ENCODE measurements at places on chromosomes 2 and 18. TPM values are rescaled to one million over a fixed set of nuclear protein-coding genes. Genes with fewer than 3 reads are reported as not detected.

TPO gene
- not detected for total RNA-seq

TLX2 gene
- total RNA-seq: 3.8 TPM

CCL20 gene
- not detected for total RNA-seq

TSPYL6 gene
- total RNA-seq: not detected

PKDCC gene
- 3.9 TPM for total RNA-seq

CENPA gene
- 43.6 TPM for total RNA-seq

MROH2A gene
- total RNA-seq: 2.9 TPM

KCNIP3 gene
- total RNA-seq: 3.5 TPM

DHRS9 gene
- total RNA-seq: not detected

UGT1A3 gene
- 67.1 TPM for total RNA-seq

DNA sequence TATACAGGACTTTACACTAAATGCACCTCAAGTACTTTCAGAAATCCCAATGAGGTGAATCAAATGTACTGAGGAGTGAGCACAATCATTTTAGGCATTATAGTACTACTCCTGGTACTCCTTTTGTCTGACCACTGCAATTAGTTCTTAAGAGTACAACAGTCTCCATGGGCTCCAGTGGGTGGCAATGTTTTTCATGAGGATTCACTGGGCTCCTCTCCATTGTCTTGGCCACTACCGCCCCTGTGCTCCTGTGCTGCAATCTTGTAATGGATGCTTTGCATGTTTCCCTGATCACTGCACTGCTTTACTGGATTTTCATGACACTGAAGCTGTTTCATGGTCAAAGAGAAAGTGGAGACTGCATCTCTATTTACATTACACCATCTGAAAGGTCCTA, 268.5 kb upstream of the ZSWIM2 start:
- no peak for DNase-seq
- H3K4me1 ChIP-seq: no peaks in the 10 kb centered on the region
- no peak overlapping the region for H3K27ac ChIP-seq
- H3K4me3 ChIP-seq: no peak overlapping the region
- no peaks in the 10 kb centered on the region for H3K36me3 ChIP-seq
- H3K27me3 ChIP-seq: no peaks in the 10 kb centered on the region

DNA sequence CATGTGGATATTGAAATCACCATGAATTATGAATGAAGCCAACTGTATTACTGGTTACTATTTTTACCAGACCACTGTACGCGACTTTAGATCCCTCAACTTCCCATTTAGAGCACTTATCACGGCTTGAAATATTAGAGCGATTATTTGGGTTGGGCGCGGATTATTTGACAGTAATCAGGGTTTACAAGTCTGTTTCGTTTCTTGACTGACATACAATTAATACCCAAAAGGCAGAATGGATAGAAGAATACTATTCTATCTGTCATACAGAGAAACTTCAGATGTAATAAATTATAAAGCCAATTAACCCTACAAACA, 496 bp upstream of the NAPG start:
- H3K27me3 ChIP-seq: no peaks in the 10 kb centered on the region
- peaks cover 24% of the 10 kb centered on the region for H3K4me1 ChIP-seq
- peak overlapping the region; percentile 76 for H3K27ac ChIP-seq
- DNase-seq: no peak
- peak overlapping the region; percentile 98 for H3K4me3 ChIP-seq

DNA sequence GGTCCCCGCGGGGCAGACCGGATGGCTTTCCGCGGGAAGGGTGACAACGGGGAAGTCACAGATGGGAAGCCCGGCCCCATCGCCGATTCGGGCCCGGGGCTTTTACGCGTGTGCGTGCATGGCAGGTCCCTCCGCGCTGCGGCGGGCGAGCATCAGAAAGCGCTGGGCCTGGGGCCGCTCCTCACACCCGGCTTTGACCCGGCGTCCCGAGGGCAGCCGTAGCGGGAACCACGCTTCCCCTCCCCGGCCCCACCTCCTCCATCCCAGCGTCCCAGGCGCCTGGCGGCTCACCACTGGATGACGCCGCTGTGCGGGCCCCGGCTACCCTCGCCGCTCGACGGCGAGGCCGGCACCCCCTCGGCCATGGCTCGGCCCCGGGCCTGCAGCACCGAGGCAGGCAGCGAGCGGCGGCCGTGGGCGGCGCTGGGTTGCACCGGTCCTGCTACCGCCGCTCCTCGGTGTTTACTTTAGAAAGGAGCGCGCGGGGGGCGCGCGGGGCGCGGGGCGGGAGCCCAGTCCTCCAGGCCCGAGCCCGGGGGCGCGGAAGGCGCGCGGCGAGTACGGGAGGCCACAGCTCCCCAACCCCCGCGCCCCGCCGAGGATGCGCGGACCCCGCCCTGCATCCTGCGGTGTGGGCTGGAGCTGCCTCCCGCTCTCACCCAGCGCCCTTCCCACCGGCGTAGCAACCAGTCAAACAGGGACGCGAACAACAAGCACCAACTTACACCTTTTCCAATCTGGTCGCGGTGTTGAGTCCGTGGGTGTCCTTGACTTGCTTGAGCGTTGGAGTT, 806 bp downstream of the RFX8 start:
- DNase-seq: peak; percentile 21
- no peaks in the 10 kb centered on the region for H3K36me3 ChIP-seq
- H3K27ac ChIP-seq: no peak overlapping the region
- peaks cover 10% of the 10 kb centered on the region for H3K4me1 ChIP-seq

GRCh38 chr2:240624950-240625621, at the start of gene GPR35:
TSS of gene GPR35 (plus strand) at chr2:240625480. CDS start at chr2:240629953, 4,473 bp downstream.
- no peak within 1 kb of the TSS for H3K4me3 ChIP-seq
- peaks cover 43% of the 10 kb centered on the region for H3K27me3 ChIP-seq
- H3K27ac ChIP-seq: no peak within 1 kb of the TSS

DNA sequence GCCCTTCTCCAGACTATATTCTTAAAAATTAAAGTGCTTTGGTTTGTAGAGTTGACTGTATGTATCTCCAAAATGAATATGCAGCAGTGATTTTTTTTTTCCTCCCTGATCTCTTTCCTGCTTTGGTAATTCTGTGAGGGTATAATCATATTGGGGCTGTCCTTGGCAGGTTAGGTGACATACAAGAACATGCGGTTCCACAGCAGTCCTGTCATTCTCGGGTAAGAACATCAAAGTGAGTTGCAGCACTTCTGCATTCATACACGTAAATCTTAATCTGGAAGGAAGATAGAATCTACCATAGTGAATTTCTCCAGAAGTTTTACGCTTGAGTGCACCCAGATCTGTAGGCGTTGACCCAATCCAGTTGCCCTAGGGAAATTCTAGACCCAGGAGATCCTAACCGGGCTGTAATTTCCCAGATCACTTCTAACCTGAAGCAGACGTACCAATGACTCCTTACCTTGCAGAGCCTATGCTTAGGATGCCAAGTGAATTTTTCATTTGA, 109.4 kb downstream of the PRPF40A start:
- no peak overlapping the region for H3K27ac ChIP-seq
- no peak overlapping the region for H3K4me3 ChIP-seq
- peaks cover 14% of the 10 kb centered on the region for H3K4me1 ChIP-seq
- H3K27me3 ChIP-seq: no peaks in the 10 kb centered on the region
- no peak for DNase-seq

DNA sequence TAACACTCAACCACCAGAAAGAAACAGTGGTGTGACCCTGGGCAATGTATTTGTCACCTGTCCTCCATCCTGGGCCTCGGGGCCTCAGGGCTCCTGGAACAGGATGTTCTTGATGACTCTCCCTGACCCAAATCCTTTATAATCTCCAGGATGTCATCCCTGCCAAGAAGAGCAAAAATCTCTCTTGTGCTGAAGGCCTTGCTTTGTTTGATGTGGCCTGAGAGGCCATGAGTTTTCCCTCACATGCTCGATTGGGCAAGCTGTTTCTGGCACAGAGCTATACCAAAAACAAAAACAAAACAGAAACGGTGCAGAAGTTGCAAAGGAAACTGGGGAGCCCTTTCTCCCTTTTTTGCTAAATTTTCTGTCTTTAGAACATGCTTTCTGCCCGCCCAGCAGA, 35.7 kb upstream of the ST3GAL5 start:
- H3K4me1 ChIP-seq: peaks cover 72% of the 10 kb centered on the region
- H3K27me3 ChIP-seq: no peaks in the 10 kb centered on the region

- H3K4me3 ChIP-seq: no peak overlapping the region
- no peak overlapping the region for H3K27ac ChIP-seq
- no peaks in the 10 kb centered on the region for H3K36me3 ChIP-seq
- H3K4me1 ChIP-seq: no peaks in the 10 kb centered on the region
- DNase-seq: no peak
These were observed 40.4 kb downstream of the FRZB start for GRCh38 chr2:182826064-182826463.

DNA sequence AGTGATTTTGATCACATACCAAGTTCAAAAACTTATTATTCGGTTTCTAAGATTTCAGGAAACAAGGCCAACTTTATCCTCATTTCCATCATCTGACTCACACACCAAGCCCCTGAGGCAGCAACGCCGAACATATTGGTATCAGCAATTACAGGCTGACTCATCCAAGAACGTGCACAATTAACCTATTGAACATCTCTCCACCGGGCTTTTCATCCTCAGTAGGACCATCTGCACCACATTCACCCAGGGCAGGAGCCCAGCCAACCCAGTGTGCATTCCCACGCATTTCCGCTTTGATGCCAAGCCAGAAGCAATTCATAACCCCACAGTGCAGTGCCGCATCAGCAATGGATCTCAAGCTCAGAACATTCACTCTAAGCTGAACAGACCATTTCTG, 52.9 kb downstream of the SCG2 start:
- peak overlapping the region; percentile 89 for H3K27ac ChIP-seq
- H3K36me3 ChIP-seq: 0 out of 2 replicates have a peak, but pooled peaks cover 4% of the 10 kb centered on the region
- peaks cover 54% of the 10 kb centered on the region for H3K4me1 ChIP-seq
- no peaks in the 10 kb centered on the region for H3K27me3 ChIP-seq

DNA sequence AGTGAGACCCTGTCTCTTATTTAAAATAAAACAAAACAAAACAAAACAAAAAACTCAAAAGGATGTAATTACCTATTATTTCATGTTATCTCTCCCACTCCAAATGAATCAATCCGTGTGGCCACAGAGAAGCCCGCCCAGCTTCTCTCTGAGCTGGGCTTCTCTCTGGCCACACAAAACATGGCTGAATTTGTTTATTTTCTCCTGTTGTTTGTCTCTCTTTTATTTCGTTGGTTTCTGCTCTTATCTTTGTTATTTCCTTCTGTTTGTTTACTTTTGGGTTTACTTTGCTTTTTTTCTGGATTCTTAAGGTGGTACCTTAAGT, 1.5 kb upstream of the TRABD2A start:
- H3K4me1 ChIP-seq: 0 out of 2 replicates have a peak, but pooled peaks cover 4% of the 10 kb centered on the region
- H3K36me3 ChIP-seq: no peaks in the 10 kb centered on the region
- no peak for DNase-seq
- no peak overlapping the region for H3K27ac ChIP-seq
- peak overlapping the region; percentile 59 for H3K4me3 ChIP-seq
- H3K27me3 ChIP-seq: peaks cover 35% of the 10 kb centered on the region

- H3K4me1 ChIP-seq: no peaks in the 10 kb centered on the region
- H3K36me3 ChIP-seq: no peaks in the 10 kb centered on the region
- H3K4me3 ChIP-seq: no peak overlapping the region
These were observed 27.9 kb downstream of the GPD2 start for GRCh38 chr2:156464106-156464505.

DNA sequence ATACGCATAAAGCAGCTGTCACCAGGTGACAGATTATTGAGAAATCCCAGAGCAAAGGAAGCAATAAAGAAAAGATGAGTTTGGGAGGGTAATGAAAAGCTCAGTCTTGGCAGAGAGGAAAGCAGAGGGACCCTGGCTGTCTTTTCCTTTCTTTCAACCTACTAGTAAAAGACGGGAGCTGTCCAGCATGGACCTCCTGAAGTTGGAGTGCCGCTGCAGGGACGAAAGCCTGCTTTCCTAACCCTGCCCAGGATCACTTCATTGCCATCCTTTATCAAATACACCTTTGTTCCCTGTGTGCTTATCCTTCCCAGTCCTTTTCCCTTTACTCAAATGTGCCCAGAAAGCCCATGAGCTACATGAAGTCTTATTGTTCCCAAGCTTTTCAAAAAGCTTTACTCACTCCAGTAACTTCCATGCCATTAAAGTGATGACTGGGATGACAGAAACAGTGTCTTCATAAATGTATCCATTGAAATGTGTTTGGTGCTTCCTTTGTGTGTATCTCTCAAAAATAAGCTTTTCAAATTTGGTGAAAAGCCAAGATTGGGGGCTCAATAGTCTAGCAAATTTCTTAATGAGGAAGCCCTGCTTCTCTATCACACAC, 3.7 kb upstream of the SPR start:
- no peaks in the 10 kb centered on the region for H3K36me3 ChIP-seq
- peaks cover 15% of the 10 kb centered on the region for H3K4me1 ChIP-seq
- no peak overlapping the region for H3K27ac ChIP-seq

- no peak for DNase-seq
- no peak overlapping the region for H3K4me3 ChIP-seq
- H3K27ac ChIP-seq: no peak overlapping the region
- peaks cover 2% of the 10 kb centered on the region for H3K4me1 ChIP-seq
- H3K36me3 ChIP-seq: peaks cover 26% of the 10 kb centered on the region
These were observed 27.5 kb downstream of the LPIN1 start for GRCh38 chr2:11773747-11774525.

DNA sequence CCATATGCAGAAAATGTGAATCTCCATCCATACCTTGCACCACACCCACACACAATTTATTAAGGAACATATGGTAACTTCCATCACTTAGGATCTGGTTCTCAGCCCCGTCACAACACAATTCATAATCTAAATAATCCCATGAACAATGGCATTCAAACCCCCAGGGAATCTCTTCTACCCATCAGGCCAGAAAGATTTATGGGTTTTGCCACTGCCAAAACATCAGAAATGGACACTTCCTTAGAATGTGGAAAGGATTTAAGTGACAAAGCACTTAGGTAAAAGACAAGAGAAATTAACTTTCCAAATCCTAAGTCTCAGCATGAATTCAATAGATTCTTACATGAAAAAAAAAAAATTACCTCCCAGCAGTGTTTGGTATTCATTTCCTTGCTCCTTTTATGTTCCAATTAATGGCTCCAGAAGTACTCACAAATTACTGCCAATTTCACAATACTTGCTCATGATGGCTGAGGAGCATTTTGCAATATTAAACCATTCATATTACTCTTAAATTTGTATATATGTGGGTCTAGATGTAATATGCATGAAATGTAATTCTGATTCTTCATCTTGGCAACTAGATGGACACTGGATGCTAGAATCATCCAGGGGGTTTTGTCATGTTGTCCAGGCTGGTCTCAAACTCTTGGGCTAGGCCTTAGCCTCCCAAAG, 56.5 kb upstream of the TMEM247 start:
- H3K27ac ChIP-seq: no peak overlapping the region
- H3K36me3 ChIP-seq: 0 out of 2 replicates have a peak, but pooled peaks cover 10% of the 10 kb centered on the region
- H3K27me3 ChIP-seq: no peaks in the 10 kb centered on the region

DNA sequence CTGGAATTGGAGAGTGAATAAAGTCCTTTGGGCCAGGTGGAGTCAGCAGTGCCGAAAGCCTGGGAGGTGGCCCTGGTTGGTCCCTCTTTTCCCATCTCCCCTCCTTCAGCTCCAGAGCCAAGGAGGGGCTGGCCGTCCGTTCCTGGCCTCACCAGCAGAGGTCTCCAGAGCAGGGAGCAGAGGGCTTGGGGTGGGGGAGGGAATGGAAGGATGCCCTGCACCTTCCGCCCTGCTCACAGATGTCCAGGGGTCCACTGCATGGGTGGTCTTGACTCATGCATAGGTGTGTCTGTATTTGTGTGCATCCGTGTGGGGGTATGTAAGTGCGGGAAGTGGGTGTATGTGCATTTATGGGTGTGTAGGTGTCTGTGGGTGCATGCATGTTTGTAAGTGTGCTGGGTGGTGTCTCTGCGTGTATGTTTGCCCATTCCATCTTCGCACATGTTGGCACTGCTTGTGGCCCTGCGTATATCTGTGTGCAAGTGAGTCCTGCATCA, 201.8 kb downstream of the ZFP36L2 start:
- H3K27ac ChIP-seq: no peak overlapping the region
- no peak overlapping the region for H3K4me3 ChIP-seq
- no peaks in the 10 kb centered on the region for H3K27me3 ChIP-seq
- peaks cover 19% of the 10 kb centered on the region for H3K4me1 ChIP-seq
- H3K36me3 ChIP-seq: no peaks in the 10 kb centered on the region
- peak; percentile 67 for DNase-seq
